COR-L47 (cell line): ENCODE measurements at places on chromosomes 11 and 22.

DNA sequence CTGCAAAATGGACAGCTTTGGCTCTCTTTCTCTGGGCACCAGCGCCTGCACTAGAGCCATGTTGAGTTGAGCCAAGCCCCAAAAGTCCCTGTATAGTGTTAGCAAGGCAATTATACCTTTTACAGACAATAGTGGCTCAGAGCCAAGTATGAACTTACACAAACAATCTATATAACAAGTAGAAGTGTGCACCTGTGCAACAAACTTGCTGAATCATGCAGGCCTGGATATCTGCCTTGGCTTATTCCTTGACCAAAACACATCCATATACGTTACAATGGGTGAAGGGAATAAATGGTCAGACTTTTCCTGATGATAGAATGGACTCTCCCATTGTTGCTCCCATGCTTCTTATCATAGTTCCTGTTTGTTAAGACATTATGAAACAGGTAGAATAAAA is 3.8 kb upstream of the OR52I2 start:
- no peak for DNase-seq

DNA sequence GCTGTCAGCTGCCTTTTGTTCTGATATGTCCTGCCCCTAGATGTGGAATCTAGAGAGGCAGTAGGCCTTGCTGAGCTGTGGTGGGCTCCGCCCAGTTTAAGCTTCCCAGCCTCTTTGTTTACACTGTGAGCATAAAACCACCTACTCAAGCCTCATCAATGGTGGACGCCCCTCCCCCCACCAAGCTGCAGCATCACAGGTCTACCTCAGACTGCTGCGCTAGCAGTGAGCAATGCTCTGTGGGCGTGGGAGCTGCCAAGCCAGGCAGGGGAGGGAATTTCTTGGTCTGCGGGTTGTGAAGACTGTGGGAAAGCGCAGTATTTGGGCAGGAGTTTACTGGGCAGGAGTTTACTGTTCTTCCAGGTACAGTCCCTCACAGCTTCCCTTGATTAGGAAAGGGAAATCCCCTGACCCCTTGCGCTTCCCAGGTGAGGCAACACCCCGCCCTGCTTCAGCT is 98.5 kb downstream of the SMCO4 start:
- DNase-seq = no peak

DNA sequence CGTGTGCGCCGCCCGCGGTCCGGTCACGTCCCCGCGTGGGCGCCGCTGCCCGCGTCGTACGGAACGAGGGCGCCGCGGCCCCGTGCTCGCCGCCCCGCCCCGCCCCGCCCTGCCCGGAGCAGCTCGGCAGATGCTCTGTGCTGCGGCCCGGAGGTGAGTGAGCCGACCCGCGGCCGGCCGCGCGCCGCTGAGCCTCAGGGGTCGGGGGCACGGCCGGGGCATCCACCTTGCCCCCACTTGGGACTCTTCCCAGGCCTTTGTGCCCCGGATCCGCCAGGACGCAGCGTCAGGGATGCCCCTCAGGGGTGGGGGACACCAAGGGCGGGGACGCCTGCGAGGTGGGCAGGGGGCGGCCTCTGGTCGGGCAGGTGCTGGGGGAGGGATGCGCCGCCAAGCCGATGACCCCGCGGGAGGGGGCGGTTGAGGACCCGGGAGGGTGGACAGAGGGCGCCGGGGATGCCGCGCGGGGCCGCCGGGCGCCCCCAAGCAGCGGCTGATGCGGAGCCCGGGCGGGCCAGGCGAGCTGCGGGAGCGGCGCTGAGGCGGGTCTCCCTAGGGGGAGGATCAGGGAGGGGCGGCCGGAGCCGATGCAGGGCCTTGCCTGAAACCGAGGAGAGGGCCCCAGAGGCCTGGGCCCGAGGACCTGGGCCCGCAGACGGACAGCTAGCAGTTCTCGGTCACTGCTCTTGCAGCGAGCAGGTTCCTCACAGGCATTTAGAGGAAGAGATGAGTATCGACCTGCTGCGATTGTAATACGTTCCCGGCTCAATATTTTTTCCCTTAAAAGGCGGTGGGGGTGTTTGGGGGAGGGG is at the start of gene GNAZ:
Gene GNAZ (plus strand): TSS at position 102 of the 812 bp plus-strand sequence. CDS start 25,177 bp downstream, outside the sequence.
- DNase-seq = peak; percentile 46

- DNase-seq = no peak
Observed at GRCh38 chr11:5938603-5938965, 3.5 kb upstream of the OR56A3 start.

GRCh38 chr22:31229402-31230079 is 17.4 kb downstream of the LIMK2 start:
- peak; percentile 71 for DNase-seq

DNA sequence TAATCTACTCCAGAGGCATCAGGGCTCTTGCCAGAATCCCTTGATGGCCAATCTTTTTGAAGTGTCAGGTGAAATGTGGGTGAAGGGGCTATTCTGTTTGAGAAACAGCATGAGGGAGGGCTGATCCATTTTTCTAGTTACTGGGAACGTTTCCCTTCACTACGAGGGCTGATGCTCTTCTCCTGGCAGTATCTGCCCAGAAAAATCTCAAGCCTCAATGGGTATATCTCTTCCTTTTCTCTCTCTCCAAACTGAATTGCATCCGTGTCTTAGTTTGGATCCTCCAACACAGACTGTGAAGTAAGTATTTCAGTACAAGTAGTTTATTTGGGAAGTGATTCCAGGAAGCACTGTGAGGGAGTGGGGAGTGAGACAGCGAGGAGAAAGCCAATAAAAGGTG is 113.0 kb upstream of the NAV2 start:
- DNase-seq = no peak
